ENCODE measurements at places on chromosomes 12 and 14. TPM values are rescaled to one million over a fixed set of nuclear protein-coding genes. Genes with fewer than 3 reads are reported as not detected.

KRT75 gene
- total RNA-seq, result 0.26 TPM

SMCO2 gene
- total RNA-seq, result 0.12 TPM

PPP1R3E gene
- total RNA-seq, result 2.9 TPM

FGF23 gene
- not detected for total RNA-seq

IL26 gene
- total RNA-seq, result not detected

RTN1 gene
- total RNA-seq, result not detected
